ENCODE measurements at places on chromosomes 13 and 19. TPM values are rescaled to one million over a fixed set of nuclear protein-coding genes. Genes with fewer than 3 reads are reported as not detected.

Gene NLRP4
- not detected for total RNA-seq

Gene CALR3
- total RNA-seq = not detected

Gene CLDND2
- 12.6 TPM for total RNA-seq

Gene NXNL1
- total RNA-seq = not detected

Gene MEIS3
- 31.2 TPM for total RNA-seq

Gene ZNF440
- not detected for total RNA-seq

Gene RASL11A
- 3.3 TPM for total RNA-seq

Gene ZNF582
- total RNA-seq = 0.72 TPM

Gene GRIN3B
- total RNA-seq = 3.3 TPM

Gene TBXA2R
- total RNA-seq = 0.90 TPM

Gene GFY
- 0.14 TPM for total RNA-seq

Gene B3GNT8
- not detected for total RNA-seq

Gene FREM2
- total RNA-seq = not detected

Gene SIN3B
- total RNA-seq = 23.9 TPM

Gene ZSCAN4
- total RNA-seq = not detected

Gene ZNF83
- 0.15 TPM for total RNA-seq

Gene TDRD12
- total RNA-seq = 0.20 TPM

Gene HRC
- not detected for total RNA-seq

Gene ATP4B
- not detected for total RNA-seq

Gene CRX
- not detected for total RNA-seq

Gene PSPN
- 0.69 TPM for total RNA-seq

Gene SUCLA2
- 24.7 TPM for total RNA-seq

Gene IGFL2
- 0.50 TPM for total RNA-seq

Gene SPIB
- total RNA-seq = not detected

Gene ZGLP1
- 1.1 TPM for total RNA-seq

Gene DEDD2
- 75.9 TPM for total RNA-seq

Data from A549 treated with ZK216348 at 1 μM for 4 hours (cell line).